ENCODE measurements at places on chromosomes 2 and 18.

DNA sequence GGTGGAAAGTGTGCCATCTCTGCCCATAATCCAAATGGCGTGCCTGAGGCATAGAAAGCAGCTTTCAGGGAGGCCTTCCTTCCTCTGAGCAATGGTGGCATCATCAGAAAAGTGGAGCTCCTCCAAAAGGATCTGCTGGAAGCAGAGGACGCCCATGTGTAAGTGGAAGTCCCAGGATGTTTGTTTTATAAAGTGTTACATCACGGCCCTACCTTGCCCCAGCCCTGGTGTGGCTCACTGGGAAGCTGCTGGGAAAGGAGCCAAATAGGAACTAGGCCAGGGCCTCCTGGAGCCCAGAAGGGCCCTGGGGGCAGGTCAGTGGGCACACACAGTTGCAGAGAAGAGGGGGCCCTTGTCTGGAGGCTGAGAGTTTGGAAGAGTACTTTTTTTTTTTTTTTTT, 4.2 kb upstream of the ODC1 start:
- no peak for DNase-seq

DNA sequence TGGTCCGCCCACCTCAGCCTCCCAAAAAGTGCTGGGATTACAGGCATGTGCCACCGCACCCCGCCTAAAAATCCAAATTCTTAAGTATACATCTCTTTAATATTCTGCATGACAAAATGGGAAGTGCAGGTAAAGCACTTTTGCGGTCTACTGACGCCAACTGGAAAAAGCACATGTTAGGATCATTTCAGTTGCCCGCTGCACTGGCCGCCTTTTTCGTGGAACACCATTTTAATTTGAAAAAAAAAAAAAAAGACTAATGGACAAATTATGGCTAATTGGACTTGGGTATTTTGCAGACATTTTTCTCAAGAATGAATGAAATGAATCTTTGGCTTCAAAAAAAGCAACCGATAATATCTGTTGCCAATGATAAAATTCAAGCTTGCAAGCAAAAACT, 129.3 kb upstream of the GPC1 start:
- no peak for DNase-seq

GRCh38 chr2:60867848-60868247, 13.5 kb upstream of the REL start:
- DNase-seq = no peak

- DNase-seq = no peak
Observed at GRCh38 chr18:33812186-33812585, 234.2 kb downstream of the ASXL3 start.

DNA sequence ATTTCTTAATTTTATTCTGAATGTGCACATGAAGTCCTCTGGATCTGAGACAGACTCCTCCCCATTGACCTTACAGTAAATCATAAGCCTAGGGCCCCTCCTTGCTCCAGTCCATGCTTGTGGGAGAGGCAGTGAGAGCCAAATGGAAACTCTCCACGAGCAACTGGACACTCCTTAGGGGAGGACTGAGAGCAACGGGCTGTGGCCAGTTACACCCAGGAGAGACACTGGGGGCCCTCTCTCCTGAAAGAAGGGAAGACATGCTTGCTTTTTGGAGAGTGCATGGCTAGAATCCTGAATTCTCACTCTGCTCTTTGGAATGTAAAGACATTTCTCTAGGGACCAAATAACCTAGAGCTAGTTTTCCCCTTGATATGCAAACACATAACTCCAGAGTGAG, 49.0 kb upstream of the BIN1 start:
- no peak for DNase-seq

GRCh38 chr2:88448248-88448647, 4.2 kb downstream of the FOXI3 start:
- no peak for DNase-seq

- DNase-seq = no peak
Observed at GRCh38 chr2:223918671-223919134, 26.4 kb downstream of the WDFY1 start.
